ENCODE measurements at places on chromosomes 13 and 19.

- DNase-seq: no peak
Observed at GRCh38 chr19:33664744-33665143, 43.0 kb downstream of the CHST8 start.

GRCh38 chr19:50925734-50926133 is 14.5 kb upstream of the KLK4 start:
- no peak for DNase-seq

DNA sequence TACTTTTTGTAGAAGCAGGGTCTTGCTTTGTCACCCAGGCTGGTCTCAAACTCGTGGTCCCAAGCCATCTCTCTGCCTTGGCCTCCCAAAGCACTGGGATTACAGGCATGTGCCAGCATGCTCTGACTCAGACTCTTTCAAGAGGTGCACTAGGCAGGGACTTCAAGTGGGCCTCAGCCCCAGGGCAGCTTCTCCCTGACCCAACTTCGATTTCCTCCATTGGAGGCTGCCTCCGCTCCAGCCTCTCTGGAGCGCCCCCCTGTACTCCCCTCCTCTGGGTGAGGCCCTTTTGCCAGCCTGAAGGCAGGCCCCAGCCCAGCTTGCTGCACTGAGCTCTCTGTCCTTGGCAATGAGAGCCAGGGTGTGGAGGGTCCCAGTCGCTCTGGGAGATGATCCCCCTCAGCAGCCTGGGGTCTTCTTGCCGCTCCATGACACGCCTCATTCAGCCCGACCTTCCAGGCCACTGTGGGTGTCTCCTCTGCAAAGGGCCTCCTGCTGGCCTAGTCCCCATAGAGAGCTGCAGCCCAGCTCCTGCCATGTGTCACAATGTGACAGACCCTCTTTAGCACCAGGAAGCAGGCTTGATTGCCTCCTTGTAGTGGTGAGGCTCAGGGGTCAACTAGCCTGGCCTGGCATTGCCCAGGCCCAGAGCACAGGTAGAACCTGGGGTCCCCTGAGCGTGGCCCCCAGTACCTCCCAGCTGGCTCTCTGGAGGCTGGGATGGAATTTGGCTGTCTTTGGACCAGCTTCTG is 16.4 kb downstream of the CARM1 start:
- no peak for DNase-seq

DNA sequence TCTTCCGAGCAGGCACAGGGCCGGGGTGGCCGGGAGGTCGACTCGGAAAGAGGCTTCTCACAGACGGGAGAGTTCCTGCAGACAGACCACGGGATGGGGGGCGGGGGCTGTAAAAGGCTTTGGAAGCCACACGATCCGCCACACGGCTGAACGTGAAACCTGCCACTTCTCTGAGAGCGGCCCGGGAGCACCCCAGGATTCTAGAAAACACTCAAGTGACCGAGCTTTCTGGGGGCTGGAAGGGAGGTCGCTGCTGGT is 15.6 kb upstream of the SLC39A3 start:
- DNase-seq: no peak

DNA sequence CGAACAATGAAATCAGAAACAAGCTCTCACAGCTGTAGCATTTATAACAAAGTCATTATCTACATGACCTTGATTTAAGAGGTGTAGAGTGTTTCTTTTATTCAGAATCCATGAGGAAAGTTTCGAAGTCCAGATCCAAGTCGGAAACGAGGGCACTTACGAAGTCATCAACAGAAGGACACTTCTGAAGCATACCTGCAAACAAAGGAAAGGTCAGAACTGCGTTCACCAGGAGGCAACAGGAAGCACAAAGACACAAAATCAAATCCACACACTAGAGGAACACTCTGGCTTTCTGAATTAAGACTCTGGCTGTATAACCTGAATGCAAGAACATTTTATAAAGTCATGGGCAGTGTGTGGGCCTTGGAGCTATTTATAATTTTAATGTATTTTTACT is 158.9 kb downstream of the MIPEP start:
- DNase-seq: no peak

DNA sequence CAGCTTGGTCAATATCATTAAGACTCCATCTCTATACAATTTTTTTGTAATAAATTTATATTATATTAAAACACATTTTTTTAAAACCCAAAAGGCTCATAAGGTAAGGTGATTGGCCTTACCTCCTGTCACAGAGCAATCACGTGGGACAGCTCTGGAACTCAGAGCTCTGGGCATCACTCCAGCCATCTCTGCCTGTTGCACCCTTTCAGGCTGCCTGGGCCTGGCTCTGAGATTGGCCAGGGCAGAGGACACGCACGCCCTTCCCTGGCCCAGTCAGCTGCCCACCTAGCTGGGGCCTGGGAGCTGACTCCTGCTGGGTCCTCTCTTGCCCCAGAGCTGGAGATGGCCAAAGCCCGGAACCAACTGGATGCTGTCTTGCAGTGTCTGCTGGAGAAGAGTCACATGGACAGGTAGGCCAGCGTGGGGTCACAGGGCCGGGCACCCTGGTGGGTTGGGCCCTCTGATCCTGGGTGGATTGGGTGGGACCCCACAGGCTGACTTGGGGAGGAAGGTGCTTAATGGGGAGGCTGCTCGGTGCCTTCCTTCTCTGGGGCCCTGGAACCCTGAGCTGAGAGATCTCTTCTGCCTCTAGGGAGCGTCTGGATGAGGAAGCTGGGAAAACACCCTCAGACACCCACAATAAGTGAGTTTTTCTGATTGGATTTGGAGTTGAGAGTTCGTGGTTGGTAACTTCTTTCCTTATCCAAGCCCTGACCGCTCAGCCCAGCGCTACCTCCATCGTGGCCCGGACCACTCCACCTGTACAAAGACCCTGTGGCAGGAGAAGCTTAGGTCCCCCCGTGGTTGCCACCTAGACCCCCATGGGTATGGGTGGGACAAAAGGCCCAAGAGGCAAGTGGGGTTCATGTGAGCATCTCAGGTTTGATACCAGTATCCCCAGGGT is 3.7 kb downstream of the LIN37 start:
- DNase-seq: no peak

DNA sequence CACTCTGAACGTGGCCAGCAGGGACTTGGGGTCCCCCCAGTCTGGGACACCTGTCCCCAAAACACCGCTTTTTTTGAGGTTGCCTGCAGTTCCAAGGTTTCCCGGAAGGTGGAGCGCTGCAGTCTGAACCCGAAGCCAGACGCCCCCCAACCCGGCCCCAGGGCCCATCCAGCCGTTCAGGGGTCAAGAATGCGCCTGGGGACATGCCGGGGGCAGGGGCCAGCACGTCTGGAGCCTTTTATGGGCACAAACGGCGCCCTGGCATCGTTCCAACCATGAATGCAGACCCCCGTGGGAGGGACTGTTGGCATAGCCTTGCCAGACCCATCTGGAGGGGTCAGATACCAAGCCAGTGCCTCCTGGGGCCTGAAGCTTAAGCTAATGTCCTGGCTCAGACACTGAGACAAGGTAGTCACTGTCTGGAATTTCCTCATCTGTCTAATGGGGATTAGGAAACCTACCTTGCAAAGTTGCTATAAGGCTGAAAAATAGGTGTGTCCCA is 6.9 kb downstream of the S1PR5 start:
- no peak for DNase-seq

- no peak for DNase-seq
Observed at GRCh38 chr13:23901365-23901764, 4.1 kb upstream of the C1QTNF9B start.

- DNase-seq: no peak
Observed at GRCh38 chr13:44022196-44022595, 142.5 kb downstream of the LACC1 start.

GRCh38 chr13:114104655-114105520 is 27.5 kb downstream of the RASA3 start:
- no peak for DNase-seq

DNA sequence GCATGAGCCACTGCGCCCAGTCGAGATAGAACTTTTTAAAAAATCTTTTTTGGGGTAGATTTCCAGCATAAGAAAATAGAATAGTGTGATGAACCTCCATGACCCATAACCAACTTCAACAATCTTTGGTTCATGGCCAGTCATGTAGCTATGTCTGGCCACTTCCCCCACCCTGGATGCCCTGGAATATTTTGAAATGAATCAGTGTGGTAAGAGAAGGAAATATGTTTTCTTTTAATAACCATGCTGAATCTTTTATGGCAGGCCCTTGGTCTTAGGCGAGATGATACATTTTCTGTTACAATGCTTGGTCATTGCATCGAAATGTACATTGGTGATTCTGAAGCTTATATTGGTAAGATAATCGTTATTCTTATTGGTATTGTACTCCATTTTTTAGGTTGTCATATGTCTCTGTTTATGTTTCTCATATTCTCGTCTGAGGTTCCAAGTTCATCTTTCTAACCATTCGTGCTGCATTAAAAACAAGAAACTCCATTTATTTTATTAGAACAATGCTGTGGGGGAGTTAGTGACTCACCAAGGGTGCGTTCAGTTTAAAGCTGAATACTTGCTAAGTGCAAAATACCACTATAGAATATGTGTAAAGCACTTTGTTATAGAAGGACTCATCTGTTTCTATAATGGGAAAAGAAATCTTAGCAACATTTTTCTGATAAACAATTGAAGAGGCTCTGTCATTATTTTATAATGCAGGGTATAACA is 16.4 kb upstream of the UPF3A start:
- no peak for DNase-seq

DNA sequence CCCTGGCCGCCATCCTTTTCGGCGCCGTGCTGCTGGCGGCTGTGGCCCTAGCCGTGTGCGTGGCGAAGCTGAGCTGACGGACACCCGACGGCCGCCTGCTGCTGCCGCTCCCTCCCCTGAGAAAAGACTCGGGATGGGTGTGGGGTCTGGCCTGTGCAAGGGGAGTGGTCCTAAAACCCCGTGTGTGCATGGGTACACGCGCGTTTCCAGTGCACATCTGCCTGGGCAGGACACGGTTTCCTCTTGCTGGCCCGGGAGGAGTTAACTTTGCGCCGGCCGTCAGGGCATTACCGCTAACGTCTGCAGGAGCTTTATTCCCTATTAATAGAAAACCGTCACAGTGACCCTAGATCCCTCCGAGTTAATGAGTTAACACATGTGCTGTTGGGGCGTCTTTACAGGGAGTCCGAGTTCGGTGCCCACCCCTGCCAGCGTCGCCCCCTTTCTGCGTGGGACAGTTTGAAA is 1.3 kb downstream of the RGS9BP start:
- DNase-seq: no peak

DNA sequence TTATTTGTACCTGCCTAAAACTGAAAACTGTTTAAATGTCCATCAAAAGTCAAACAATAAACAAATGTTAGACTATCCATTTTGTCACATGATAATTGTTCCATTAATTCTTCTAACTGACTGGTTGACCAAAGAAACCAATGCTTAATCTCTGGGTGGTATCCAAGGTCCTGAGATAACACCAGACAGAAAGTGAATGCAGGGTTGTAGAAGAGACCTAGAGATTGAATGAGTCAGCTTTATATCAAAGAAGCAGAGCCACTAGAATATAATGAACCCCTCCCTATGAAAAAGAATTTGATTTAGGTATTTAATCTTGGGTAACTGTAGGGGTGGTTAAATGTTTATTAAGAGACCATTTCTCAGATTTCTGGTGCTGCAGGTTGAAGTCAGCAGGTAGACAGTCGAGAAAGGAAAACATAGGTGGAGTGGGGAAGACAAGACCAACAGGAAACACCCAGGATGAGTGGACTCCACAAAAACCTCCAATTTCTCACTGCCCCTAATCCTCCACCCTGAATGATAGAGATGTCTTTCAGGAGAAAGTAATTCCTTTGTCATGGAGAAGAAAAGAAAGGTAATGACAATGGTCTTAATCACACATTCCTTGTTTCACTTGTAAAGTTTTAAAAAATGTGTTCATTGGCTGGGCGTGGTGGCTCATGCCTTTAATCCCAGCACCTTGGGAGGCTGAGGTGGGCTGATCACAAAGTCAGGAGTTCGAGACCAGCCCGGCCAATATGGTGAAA is 536.4 kb downstream of the IRS2 start:
- DNase-seq: no peak

DNA sequence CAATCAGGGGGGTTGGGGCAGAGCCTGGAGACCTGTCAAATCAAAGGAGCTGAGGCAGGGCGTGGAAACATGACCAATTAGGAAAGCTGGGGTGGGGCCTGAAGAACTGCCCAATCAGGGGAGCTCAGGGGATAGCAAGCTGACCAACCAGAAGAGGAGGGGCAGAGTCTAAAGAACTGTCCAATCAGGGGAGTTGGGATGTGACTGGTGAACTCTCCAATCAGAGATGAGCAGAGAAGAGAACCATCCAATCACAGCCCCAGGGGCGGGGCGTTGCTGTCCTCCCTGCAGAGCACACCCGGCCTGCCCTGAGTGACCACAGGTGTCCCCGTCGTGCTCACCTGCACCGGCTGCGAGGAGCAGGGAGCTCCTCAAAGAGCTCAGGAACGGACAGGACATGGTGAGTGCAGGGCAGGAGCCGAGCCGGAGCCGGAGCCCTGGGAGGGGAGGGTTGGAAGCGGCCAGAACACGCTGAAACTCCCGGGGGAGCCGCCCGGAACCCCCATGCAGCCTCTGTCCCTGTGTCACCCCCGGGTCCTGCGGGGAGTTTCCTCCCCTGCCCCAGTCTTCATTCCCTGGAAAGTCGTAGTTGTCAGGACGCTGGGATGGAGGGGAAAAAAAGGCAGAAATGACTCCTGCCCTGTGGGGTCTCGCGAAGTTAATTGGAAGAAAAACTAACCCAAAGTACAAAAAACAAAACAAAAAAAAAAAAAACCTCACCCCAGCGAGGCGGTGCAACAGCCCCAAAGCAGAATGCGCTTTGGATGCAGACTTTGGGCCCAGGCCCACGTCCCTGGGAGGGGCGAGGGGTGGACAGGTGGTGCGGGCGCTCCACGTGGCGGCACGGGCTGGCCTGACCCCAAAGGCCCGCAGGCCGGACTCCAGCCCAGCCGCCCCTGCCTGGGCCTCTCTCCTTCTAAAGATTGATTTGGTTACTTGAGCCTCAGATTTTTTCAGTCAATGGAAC is at the start of gene ZNF556:
TSS of gene ZNF556 (plus strand) at position 311 of the 967 bp plus-strand sequence. CDS start at position 398, 87 bp downstream.
- no peak for DNase-seq

- DNase-seq: no peak
Observed at GRCh38 chr13:50731400-50731799, 112.1 kb downstream of the DLEU7 start.

DNA sequence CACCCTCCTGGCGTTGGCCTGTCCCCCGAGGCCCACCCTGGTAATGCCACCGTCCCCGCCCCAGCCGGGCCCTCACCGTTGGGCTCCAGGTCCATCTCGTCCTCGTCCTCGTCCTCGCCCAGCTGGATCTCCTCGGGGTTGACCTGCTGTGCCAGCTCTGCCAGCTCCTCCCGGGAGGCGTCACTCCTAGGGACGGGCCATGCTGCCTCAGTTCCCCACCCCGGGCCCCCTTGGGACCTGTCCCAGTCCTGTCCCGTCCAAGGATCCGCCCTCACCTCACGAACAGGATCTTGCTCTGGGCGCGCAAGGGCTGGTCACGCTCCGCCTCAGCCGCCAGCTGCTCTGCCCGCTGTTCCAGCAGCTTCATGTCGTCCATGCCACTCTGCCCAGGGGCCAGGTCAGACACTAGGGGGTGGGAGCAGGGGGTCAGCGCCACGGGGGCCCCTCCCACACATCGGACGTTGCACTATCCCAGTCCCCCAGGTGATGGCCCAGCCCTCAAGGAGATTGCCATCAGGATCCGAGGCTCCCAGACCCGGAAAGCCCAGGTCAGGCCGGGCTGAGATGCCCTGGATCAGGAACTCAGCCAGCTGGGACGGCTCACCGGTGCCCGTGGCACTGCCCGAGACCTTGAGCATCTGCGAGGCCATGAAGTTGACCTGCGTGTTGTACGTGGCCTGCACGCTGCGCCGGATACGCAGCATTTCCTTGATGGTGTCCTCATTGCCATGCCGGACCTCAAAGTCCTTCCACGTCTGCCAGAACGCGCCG is 9.5 kb downstream of the XAB2 start:
- DNase-seq: no peak
